ENCODE measurements at places on chromosomes 1 and 21.

- DNase-seq, result peak; percentile 23
Measured at GRCh38 chr1:155093911-155094621, 15.4 kb downstream of the EFNA3 start.

GRCh38 chr1:9910076-9910422 is at the start of gene CTNNBIP1:
Gene CTNNBIP1 (minus strand): TSS chr1:9910269. CDS start chr1:9872064, 38,205 bp downstream.
- DNase-seq, result no peak

- DNase-seq, result no peak
Measured at GRCh38 chr1:41656068-41656467, 171.6 kb upstream of the EDN2 start.

DNA sequence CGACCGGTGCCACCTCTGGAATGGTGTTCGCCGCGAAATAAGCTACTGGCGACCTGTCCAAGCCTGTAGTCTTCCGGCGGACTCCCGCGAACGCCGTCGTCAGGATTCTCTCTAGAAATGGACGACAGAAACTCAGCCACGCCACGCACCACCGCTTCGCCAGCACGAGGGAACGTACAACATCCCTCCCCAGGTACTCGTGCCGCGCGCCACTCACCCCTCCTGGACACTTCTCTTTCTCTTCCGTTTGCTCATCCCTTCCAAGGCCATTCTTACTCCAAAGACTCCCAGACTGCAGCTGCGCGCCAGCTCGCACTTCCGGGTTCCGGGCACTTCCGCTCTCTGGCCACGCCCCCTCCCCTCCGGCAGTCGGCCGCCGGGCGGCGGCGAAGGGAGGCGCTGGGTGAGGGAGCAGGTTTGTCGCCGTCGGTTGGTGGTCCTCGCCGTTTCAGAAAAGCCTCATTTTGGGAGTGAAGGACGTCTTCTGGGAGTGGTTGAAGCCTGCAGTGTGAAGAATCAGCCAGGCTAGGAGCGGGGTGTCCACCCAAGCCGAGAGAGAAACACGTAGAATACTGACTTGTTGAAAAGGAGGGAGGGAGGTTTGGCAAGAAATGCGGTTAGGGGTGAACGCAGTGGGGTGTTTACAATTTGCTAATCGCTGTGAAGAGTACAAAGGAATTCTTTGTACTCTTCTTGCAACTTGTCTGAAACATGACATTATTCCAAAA is at the start of gene RBM34:
RBM34 (minus strand) TSS at position 294 of the 728 bp plus-strand sequence; CDS start at position 270, 24 bp downstream.
- peak; percentile 77 for DNase-seq

- DNase-seq, result no peak
Measured at GRCh38 chr1:7095343-7095964, 310.2 kb downstream of the CAMTA1 start.

- DNase-seq, result no peak
Measured at GRCh38 chr1:195197116-195197515, 1411.1 kb downstream of the KCNT2 start.

GRCh38 chr1:58047265-58047858 is 499.2 kb downstream of the OMA1 start:
- no peak for DNase-seq

DNA sequence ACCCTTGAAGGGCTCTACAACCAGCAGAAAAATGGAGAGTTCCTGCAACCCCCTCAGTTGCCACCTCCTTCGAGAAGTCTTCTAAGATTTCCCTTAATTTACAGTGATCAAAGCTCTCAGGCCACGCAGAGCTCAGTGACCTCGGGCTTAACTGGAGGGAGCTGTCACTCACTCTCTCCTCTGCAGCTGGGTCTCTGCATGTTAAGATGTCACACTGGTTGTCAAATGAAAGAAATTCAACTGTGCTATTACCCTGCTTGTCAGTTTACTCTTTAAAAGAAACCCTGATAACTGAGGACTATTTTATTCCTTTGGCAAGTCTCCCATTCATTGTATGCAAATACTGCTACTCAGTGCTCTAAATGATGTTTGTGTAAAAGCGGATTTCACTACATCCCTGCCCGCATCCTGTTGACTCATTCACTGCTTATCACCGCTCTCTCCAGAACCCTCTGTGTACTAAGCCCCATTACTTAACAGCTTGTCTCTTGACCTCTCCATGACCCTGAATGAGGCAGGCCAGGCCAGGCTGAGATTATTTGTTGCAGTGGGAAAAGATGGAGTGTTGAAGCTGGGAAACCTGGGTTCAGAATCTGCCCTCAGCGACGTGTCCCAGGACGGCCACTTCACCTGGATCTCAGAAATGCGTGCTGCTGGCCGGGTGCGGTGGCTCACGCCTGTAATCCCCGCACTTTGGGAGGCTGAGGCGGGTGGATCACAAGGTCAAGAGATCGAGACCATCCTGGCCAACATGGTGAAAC is 13.7 kb downstream of the DHRS3 start:
- DNase-seq, result peak; percentile 88

- no peak for DNase-seq
Measured at GRCh38 chr1:93569489-93569888, 112.1 kb downstream of the BCAR3 start.

GRCh38 chr1:31609514-31610118 is 7.9 kb upstream of the HCRTR1 start:
- no peak for DNase-seq

GRCh38 chr1:30677471-30677870 is 45.9 kb downstream of the MATN1 start:
- no peak for DNase-seq

DNA sequence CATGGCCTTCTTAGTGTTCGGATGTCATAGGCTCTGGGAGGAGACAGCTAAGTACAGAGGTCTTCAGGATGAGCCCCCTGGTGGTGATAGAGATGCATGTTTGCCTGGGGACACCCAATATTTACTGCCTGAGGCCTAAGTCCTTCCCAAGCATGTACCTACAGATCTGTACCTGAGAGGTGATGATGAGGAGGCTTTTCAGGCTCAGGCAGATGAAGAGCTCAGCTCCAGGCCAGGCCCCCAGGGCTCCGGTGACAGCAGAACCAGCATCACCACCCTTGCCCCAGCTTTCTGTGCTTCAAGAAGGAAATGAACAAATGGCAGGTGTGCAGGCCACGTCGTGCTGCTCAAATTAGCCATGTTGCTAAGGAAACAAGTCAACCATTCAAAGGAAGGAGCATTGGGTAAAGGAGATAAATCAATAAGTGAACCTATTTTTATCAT is 21.1 kb downstream of the CACNA1E start:
- DNase-seq, result no peak

DNA sequence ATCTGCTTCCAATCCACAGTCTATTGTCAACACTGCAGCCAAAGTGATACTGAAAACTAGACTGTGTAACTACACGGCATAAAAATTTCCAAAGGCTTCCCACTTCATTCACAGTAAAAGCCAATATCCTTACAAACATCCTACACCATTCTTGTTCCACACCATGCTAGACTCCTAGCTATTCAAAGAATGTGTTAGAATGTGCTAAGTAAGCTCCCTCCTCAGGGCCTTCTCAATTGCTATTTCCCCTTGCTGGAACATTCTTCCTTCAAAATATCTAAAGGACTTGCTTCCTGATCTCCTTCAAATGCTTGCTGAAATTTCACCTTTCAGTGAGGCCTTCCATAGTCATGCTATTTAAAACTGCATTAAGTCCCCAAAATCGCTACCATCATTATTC is 228.1 kb downstream of the AKT3 start:
- DNase-seq, result no peak
